ENCODE measurements at places on chromosomes 1 and 21.

GRCh38 chr1:166383137-166383536 is 216.3 kb upstream of the FAM78B start:
- DNase-seq = no peak

DNA sequence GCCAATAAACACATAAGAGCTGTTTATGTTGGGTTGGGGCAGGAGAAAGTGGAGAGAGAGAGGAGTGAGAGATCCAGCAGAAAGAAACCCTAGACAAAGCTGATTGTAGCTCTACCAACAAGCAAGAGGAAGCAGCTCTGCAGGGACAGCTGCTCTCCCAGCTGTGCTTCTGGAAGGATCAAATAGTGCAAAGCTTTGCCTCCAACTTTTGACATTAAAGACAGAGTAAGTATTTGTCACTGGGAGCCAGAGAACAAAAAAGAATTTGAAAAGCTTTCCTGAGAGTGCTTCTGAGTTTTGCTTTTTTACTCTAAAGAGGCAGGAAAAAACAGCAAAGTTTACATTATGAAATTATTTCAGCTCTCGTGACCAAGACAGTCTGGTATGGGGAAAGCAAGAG is 28.5 kb upstream of the C1orf198 start:
- DNase-seq = no peak

DNA sequence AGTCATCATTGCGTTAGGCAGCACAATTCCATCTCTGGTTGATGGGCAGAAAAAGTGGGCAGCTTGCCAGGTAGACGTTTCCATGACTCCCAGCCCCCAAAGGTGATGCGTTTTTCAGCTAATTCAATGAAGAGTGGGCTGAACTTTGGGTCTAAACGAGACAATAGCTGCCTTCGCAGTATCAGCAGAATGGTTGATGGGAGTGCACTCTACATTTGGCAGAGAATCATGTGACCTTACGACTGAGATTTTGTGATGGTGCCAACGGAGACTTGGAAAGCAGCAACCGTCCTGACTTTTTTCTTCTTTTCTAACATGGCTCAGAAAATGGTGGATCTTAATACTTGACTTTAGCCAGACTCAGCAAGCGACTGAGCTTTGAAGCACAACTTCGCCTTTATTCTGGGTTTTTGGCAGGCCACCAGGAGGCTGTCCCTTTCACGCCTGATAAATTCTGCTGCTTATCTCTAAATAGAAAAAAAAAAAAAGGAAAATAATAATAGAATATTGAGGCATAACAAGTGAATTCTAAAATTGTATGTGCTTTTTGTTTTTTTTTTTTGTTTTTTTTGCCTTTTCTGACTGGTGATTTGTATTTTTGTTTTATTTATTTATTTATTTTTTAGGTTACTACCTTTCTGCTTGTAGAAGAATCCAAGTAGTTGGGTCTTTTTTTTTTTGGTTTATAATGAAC is 804.8 kb downstream of the USP25 start:
- no peak for DNase-seq

DNA sequence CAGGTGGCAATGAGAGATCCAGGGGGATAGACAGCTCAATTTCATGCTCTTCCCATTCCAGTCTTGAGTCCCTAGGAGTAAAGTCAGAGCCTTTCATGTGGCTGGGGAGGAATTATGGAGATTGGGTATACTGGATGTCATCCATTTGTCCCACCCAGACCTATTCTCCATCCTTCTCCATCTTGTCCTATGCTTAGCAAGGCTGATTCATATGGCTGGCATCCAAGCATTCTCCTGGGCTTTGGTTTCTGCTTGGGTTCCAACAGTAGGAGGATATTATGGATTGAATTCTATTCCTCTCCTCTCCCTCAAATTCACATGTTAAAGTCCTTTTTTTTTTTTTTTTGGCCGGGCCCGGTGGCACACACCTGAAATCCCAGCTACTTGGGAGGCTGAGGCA is 3.8 kb upstream of the CDC20 start:
- DNase-seq = no peak

GRCh38 chr1:34928066-34928696 is 1.3 kb downstream of the DLGAP3 start:
- DNase-seq = no peak

DNA sequence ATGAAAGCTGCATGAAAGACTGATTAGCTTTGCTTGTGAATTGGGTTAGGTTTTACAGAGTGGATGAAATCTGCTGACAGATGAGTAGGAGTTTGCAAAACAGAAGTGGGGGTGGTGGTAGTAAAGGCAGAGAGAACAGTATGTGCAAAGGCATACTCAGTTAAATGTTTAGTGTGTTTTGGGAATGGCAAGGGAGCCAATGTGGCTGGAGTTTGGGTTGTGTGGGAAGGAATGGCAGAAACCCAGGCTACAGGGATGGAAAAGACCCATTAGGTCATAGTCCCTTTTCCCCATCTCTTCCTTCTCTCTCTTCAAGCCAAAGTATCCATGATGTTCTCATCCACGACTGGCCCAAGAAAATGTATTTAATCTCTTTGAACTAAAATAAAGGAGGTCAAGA is 362.2 kb upstream of the LYPLAL1 start:
- no peak for DNase-seq

- DNase-seq = no peak
Observed at GRCh38 chr1:155247667-155248553, 7.4 kb downstream of the ENTREP3 start.
